ENCODE measurements at places on chromosomes 3 and 15.
A peak's percentile ranks its signal among the peaks of the same experiment; 100 is the strongest.

DNA sequence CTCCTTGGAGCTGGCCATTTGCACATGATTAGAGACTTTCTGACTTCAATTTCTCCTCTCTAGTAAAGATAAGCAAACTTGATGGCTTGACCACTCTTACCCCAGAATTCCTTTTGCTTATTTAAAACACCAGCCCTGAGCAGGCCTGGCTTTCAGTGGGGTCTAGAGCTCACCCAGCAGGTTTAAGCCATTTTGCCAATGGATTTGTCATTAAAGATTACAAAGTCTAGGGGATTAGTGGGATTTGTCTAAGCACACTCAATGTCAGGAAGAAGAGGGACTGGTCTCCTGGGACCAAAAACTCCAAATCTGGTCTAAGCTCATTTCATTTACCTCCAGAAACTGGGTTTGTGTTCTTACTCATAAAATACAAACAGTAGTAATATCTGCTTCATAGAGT, 57.3 kb upstream of the SNTN start:
- DNase-seq, result no peak

GRCh38 chr3:4053975-4054374, 249.2 kb upstream of the SETMAR start:
- no peak for DNase-seq

- no peak for DNase-seq
Observed at GRCh38 chr3:168470380-168470779, 374.7 kb upstream of the GOLIM4 start.

DNA sequence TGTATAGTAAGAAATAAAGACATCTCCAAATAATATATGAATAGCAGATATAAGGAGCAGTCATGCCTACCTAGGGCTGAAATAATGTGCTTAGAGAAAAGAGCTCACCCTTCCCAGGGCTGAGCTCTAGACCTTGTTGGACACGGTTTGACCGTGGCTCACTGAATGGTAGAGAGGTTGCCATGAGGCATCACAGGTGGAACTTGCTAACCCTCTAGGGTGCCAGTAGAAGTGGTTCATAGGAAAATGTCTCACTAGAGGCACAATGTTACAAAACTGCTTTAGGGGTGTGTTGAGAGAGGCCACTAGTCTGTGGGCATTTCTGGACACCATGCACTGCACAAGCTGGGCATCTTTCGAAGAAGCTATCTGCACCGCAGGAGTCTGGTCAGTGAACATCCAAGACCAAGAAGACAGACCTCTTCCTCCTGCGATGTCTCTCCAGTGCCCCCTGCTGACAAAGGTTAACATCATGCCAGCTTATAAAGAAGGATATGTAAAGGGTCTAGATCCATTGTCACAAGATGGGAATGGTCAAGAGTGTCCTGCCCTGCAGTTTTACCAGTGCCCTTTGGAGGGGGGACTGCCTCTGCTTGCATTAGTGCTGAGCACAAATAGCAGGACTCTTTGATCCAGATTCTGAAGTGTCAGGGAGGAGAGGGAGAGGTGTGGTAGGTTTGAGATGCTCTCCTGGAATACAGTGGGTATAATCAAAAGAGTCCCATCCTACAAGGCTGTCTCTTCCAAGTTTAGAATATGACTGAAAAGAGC, 266.8 kb downstream of the ZNF385D start:
- DNase-seq, result peak; percentile 12

DNA sequence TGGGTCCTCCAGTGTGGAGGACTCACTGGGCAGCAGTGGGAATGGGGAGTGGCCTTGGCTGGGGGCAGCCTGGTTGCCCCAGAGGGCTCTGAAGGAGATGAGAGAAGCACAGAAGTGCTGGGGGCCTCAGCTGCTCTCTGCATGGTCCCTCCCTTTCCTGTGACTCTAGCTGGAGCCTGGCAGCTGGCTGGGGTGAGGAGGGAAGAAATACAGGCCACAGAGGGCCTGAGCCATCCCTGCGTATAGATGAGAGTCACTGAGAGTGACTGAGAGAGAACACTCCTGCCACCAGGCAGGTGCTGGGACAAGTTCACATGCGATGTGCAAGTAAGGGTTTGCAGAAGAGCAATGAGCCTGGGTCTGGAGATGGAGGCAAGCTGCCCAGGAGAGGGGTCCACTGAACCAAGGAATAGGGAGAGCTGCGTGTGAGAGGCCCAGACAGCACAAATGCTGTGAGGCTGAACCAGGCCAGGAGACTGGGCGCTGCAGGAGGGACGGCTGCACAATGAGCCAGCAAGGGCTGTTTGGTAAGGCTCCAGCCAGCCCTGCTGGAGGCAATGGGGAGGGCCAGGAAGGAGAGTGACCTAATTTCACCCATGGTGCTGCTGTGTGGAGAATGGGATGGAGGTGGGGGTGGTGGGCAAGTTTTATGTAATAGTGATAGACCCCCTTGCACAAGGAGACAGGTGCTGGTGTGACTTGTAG, 87.2 kb downstream of the CLSTN2 start:
- DNase-seq, result no peak

GRCh38 chr15:69390575-69390974, 23.6 kb upstream of the KIF23 start:
- DNase-seq, result no peak

GRCh38 chr3:89740080-89740880, 632.9 kb downstream of the EPHA3 start:
- DNase-seq, result no peak

GRCh38 chr15:38463893-38464292, 10.0 kb downstream of the FAM98B start:
- no peak for DNase-seq

- DNase-seq, result no peak
Observed at GRCh38 chr3:30184091-30184810, 422.1 kb upstream of the TGFBR2 start.

GRCh38 chr3:36681867-36682266, 82.5 kb downstream of the DCLK3 start:
- DNase-seq, result no peak

DNA sequence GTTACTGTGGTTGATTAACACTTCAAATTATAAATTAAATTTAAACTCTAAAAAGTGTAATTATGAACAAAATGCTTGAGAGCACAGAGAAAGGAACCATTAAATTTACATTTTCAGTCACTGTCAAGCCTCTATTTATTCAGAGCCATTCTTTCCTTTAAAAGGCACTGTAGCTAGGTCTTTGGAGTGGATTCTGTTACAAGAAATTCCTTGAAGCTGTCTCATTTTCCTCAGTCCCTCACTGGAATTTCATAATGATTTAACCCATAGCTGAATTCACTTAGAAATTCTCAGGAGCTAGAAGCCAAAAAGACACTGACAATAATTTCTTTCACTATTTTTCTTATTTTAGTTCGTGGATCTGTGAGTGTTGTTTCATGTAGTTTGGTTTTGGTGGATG, 81.2 kb upstream of the TCF12 start:
- DNase-seq, result no peak

DNA sequence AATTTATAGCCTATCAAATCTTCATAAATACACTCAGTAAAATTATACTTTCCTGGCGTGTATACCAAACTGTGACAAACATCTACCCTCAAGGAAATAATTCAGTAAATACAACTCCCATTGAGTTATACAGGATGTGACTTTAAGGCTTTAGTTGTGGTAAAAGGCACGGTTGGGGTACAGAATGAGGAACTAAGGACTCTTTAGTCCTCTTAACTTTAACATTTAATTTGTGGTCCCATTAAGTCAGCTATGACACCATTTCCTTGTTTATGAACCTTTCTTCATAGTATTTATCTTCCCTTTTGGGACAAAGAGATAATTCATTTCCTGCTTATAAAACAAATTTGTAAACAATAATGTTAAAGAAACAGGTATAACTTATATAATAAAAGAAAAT, 30.2 kb downstream of the IFT80 start:
- DNase-seq, result peak; percentile 33

- no peak for DNase-seq
Observed at GRCh38 chr3:130816561-130817445, 70.2 kb upstream of the PIK3R4 start.

DNA sequence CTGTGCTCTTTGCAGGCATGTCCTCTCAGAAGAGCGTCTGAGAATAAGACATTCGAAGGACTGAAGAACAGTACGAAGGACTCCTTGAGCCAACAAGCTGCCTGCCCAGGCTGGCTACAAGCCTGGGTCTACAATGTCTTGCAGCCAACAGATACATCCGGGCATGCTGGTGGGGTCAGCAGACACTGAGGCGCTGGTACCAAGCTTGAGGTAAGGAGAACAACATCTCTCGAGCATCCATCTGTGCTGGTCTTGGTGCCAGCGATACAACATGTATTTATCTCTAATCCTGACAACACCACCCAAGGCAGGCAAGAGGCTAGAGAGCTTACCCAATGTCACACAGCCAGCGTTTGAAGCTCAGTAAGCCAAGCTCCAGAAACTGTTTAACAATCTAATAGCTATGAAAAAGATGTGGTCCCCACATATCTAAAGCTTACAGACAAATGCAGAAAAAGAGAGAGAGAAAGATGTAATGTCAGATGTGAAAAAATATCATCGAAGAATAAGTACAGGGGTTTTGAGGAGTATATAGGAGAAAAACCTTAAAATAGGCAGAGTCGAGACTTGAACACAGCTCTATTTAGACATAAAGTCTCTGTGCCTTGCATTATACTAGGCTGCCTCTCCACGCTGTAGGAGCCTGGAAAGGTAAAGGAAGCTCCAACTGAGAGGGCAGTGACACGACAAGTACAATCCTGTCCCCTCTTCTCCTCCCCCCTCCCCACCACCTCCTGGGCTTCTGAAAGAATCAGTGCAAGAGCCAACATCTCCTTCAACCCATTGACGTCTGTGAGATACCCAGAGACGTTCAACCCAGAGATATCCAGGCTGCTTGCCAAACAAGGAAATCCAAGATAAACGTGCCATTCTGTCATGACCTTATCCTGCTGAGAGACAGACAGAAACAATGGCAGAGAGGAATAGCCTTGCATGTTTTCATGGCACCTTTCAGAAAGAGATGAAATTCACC, 39.4 kb downstream of the WWTR1 start:
- DNase-seq, result no peak

DNA sequence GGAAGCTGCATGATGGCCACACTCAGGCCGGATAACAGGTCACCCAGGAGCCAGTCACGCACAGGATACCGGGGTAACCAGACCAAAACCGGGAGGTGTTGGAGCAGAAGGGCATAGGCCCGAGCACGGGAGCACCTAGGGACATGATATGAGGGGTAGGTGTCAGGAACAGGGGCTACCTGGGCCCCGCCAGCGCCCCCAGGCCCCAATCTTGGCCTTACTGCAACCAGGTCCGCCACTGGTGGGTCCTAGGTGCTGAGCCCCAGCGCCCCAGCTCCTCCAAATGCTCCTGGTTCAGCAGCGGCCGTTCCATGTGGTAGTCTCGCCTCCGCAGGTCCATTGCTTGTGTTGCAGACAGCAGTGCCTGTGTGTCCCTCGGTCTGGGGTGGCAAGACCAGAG, 2.0 kb downstream of the SLC26A6 start:
- no peak for DNase-seq

GRCh38 chr15:50108461-50108860, 10.6 kb downstream of the ATP8B4 start:
- DNase-seq, result no peak

GRCh38 chr15:79329171-79329611, 18.3 kb downstream of the TMED3 start:
- DNase-seq, result no peak

- no peak for DNase-seq
Observed at GRCh38 chr15:43552256-43552655, 34.8 kb downstream of the MAP1A start.

DNA sequence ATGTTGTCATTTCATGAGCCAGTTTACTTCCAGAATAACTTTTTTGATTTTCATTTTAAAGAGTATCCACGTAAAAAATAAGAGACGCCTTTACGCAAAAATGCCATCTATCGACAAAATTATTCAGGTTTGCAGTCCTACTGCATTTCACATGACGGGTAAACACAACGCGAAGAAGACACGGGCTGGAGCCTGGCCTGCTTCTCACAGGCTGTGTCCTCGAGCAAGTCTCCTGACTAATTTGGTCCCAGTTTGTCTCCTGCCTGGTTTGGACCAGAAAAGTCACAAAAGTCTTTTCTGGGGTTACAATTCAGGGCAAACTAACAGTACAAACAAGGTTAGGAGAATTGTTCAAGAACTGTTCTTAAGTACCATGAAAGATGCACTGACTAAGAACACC, 51.7 kb downstream of the CHSY1 start:
- DNase-seq, result no peak

DNA sequence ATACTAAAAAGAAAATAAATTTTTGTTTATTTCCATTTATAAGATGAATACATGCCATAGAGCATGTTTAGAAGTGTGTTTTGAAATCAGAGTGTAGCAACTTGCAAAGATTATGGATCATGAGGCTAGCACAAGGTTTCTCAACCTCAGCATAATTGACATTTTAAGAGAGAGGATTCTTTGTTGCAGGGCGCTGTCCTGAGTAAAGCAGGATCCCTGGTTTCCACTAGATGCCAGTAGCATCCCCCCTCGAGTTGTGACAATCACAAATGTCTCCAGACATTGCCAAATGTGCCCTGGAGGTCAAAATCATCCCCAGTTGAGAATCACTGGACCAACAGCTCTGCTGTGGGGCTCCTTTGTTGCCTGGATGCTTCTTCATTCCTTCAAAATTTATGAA, 128.5 kb upstream of the RBMS3 start:
- no peak for DNase-seq

DNA sequence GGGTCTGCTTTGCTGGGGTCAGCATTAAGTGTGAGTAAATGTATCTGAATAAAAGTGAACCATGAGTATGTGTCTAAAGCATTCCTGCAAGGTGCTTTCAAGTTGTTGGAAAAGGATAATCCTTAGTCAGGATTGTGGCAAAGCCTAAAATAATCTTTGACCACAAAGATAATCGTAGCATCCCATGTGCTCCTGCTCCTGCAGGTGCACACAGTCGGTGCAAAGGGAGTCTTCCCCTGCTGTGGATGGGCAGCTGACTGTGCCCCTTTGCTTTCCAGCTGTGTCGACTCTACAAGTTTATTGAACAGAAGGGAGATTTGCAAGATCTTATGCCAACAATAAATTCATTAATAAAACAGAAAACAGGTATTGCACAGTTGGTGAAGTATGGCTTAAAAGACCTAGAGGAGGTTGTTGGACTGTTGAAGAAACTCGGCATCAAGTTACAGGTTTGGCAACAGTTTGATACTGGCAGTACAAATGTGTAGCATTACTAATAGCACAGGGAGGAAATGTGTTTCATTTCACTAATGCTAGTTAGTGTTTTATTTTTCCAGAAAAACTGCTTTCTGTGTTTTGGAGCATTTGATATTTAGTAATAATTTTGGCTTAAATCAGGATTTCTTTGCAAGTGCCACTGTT, 22.6 kb downstream of the SRP14 start:
- no peak for DNase-seq

- no peak for DNase-seq
Observed at GRCh38 chr3:81293156-81293555, 468.3 kb downstream of the GBE1 start.

- DNase-seq, result no peak
Observed at GRCh38 chr3:134371542-134372324, 2.5 kb downstream of the AMOTL2 start.

All from DND-41 (cell line).